ENCODE measurements at places on chromosomes 2 and 18.

DNA sequence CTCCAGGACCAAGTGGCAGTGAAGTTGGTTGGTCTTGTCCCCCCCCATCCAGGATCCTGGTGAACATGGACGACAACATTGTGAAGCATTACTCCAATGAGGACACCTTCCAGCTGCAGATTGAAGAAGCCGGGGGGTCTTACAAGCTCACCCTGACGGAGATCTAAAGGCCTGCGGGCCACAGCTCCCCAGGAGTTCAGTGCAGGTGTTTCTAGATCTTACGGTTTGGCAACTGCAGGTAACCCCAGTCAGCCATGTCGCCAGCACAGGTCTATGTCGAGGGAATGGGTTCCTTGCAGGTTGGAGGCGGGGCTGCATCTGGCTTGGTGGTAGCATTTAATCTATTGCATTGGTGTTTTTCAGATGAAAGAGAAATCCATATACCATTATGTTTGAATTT is 42.8 kb upstream of the KLF11 start:
- DNase-seq = no peak

DNA sequence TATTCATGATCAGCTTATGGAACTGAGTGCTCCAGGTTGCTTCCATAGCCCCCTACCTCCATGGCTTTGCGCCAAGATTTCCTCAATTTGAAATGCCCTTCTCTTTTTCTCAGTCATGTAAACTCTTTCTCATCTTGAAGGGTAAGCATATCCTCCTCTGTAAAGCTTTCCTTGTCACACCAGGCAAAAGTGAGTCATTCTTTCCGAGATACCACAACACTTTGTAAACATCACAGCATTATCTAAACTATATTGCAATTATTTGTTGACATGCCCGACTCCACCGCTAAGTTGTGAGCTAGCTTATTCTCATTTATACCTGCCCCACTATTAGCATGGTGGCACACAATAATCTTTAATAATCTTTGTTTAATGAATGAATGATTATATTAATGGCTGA is 419.5 kb upstream of the CHST9 start:
- DNase-seq = no peak

DNA sequence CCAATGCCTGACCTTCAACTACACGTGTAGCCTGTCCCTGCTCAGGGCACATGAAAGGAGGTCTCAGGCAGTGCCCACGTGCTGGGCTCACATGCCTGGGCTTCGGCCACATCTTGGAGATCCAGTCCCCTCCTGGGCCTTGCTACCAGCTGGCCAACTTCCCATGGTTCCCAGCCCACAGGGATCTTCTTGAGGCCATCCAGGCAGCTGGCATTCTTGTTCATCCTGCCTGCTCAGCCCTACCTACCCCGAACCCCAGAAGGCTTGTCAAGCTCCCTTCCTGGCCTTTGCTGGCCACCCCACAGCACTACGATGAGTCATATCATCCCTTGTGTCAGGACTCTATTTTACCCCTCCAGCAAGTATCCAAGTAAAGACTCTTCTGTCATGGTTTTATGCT is 97.1 kb downstream of the ZBTB7C start:
- no peak for DNase-seq

DNA sequence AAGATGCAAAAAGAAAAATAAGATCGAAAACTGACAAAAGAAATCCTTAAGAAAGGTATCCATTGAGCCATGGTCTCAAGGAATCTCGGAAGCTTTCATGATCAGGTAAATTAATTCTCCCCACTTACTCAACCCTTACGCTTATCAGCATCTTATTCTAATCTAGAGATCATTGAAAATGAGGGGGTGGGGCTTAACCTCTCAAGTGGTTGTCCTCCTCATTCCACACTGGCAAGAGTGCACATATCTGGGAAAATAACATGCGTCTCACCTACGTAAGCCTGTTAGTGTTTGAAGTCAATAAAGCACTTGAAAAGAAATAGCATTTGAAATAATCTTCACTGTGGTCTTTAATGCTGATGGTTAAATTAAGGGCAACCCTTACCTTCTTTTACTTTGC is 82.5 kb upstream of the NEUROD1 start:
- DNase-seq = no peak

GRCh38 chr2:183035954-183036669 is 2.1 kb downstream of the NCKAP1 start:
- DNase-seq = no peak

All from left renal cortex interstitium (tissue), 4 donors.